LHCN-M2 (cell line): ENCODE measurements at places on chromosomes 11 and 22.

GRCh38 chr22:37229012-37229804, 14.9 kb downstream of the RAC2 start:
- peak; percentile 69 for DNase-seq

- no peak for DNase-seq
Observed at GRCh38 chr11:118434123-118434552, 2.2 kb upstream of the KMT2A start.

- DNase-seq: peak; percentile 92
Observed at GRCh38 chr11:36312611-36313472, 16.8 kb downstream of the PRR5L start.

DNA sequence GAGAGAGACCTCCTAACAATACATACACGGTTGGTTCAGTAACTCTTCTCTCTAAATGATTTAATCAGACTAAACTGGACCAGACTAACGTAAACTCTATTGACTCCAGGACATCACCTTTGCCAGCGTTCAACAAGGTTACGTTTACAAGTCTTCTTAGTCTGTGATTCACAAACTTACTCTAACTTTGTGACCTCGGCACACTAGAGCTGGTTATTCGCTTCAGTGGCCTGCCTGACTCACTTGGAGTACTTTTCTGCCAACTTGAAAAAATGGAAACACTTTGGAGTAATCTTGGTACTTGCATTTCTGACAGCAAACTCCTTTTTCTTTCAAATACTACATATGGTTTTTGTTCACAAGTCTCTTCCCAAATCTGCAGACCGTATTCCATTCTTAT, 26.2 kb downstream of the MTMR2 start:
- no peak for DNase-seq

GRCh38 chr11:72773291-72773690, 20.6 kb downstream of the STARD10 start:
- peak; percentile 84 for DNase-seq

DNA sequence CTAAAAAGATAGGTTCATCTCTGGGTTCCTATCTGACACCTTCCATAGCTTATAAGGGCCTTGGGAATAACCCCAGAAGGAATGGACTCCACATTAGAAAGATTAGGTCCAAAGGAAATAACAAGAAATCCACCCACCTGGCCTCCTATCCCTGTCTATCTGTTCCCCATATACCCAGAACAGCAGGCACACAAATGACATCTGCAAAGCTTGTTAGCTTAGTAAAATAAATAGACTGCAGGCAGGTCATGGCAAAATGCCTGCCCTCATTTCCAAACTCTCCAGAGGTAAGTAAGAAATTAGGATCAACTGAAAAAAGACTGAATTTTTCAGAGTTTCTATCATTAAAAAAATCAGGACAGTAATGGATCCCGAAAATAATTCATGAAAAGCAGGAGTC, 489.5 kb downstream of the DLG2 start:
- DNase-seq: no peak
